CD4-positive, CD25-positive, alpha-beta regulatory T cell (primary cell): ENCODE measurements at places on chromosomes 12 and 14. TPM values are rescaled to one million over a fixed set of nuclear protein-coding genes. Genes with fewer than 3 reads are reported as not detected.

DNA sequence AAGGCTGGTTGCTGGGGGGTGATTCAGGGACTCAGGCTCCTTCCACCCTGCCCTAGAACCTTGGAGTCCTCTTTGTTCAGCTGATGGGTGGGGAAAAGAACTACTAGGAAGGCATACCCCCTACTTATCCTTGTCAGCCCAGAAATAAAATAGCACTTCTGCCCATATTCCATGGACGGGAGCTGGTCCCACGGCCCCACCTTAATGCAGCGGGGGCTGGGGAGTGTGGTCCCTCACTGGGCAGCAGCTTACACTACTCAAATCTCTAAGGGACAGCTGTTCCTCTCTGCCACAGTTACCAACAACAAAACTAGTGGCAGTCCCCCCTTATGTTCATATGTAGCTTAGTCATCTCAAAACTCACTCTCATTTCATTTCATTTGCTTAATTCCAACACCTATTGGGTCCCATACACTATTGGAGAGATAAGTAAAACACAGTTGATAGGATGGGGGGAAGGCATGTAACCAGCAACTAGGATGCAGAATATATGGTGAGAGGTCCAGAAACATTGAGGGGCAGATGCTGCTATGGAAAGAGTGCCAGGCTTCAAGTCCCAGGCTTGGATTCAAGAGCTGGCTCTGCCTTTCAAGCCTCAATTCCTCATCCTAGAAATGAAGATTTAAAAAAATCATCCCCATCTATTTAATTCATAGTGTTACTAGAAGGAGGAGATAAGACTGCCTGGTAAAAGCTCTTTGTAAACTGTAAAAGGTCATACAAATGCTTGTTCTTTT lies 83.7 kb upstream of the RIC8B start:
- no peak for DNase-seq

The SLC5A8 gene
- total RNA-seq, result not detected

DNA sequence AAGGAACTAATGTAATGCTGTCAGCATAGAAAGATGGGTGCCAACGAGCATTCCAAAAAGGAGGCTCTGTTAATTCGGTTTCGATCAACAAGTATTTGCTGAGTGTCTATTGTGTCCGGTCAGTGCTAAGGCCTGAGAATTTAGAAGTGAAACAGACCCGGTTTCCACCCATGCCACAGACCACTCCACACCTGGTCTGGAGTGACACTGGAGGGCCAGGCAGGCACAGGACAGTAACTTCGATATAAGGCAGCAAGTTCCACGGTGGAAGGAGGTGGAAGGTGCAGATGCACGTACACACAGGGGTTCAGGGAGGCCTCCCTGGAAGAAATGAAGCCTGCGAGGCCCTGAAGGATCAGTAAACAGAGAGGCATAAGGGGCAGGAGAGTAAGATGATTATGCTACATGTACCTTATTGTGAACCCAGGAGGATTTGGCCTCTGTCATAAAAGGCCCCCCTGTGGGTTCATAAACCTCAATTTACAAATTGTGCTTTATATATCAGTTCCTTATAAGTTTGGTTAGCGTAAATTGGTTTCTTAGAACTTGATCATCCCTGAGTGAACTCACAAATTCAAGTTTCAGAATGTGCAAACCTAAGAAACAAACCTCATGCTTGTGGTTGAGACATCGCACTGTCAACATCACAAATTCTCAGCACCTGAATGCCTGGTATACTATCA lies 25.9 kb downstream of the SSH1 start:
- DNase-seq, result peak; percentile 86

The ESPL1 gene
- total RNA-seq, result 2.7 TPM

The MYO1H gene
- total RNA-seq, result not detected

DNA sequence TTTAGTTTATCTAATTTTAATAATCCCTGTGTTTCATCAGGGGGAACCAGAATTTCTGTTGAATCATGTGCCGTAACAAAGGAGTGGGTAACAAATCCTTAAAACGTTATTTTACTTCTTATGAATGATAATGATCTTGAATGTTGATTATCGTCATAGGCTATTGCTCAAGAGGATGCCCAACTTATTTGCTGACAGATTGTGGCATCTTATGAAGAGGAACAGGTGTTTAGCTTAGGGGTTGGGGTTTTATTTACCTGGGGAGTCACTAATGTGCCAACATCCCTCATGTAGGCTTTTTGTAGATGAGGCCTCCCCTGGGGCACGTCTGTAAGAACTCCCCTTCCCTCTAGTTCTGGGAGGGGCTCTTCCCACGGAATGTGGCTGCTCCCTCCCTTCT lies 32.4 kb upstream of the TMX1 start:
- no peak for DNase-seq

DNA sequence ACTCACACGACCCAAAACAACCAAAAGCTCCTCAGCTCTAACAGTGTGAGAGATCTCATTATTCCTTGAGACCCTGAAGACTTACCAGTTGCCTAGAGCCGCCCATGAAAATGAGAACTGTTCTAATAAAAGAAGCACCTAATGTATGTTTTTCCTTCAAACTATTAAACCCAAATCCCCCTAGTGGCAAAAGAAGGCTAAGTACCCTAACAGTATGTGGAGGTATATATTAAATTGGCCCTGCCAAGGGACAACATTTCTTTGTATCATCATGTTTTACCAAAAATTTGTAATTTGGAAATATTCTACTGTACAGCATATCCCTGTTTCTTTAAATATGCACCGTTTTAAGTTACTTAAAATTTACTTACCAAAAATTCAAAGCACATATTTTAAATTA lies 38.0 kb upstream of the PPFIA2 start:
- no peak for DNase-seq

The NYNRIN gene
- 0.22 TPM for total RNA-seq

- peak; percentile 20 for DNase-seq
Measured at GRCh38 chr12:131950182-131950913, 606 bp downstream of the EP400 start.

DNA sequence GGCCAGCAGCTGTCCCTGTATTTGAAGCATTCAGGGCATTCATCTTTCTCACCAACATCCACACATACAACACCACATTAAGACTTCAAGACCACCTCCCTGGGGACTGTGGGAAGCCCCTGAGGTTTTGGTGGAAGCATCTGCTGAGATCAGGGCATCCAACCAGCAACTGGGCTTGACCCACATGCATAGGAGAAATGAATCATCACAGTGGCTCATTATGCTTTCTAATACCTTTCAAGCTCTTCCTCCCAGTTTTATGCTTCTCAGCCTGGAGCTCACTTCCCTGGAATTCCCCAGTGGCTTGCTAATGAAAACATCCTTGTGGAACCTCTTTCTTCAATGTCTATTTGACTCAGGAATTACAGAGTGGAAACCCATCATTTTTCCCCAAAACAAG lies 21.4 kb upstream of the CMKLR1 start:
- DNase-seq, result no peak

The CLEC14A gene
- total RNA-seq, result not detected

The MFAP5 gene
- not detected for total RNA-seq

GRCh38 chr14:75604979-75605851 lies 26.8 kb downstream of the FLVCR2 start:
- DNase-seq, result no peak

DNA sequence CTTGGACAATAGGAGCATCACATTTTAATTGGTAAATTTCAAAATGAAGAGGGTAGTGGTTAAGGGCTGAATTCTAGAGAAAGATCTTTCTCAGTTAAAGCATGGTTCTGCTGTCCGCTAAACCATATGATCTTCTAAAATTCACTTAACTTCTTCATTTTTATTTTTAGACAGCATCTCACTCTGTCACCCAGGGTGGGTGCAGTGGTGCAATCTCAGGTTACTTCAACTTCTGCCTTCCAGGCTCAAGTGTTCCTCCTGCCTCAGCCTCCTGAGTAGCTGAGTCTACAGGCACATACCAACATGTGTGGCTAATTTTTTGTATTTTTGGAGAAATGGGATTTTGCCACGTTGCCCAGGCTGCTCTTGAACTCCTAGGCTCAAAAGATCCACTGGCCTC lies 226.7 kb upstream of the ABCD2 start:
- DNase-seq, result no peak

GRCh38 chr12:65891987-65892481 lies 67.8 kb downstream of the HMGA2 start:
- DNase-seq, result no peak

DNA sequence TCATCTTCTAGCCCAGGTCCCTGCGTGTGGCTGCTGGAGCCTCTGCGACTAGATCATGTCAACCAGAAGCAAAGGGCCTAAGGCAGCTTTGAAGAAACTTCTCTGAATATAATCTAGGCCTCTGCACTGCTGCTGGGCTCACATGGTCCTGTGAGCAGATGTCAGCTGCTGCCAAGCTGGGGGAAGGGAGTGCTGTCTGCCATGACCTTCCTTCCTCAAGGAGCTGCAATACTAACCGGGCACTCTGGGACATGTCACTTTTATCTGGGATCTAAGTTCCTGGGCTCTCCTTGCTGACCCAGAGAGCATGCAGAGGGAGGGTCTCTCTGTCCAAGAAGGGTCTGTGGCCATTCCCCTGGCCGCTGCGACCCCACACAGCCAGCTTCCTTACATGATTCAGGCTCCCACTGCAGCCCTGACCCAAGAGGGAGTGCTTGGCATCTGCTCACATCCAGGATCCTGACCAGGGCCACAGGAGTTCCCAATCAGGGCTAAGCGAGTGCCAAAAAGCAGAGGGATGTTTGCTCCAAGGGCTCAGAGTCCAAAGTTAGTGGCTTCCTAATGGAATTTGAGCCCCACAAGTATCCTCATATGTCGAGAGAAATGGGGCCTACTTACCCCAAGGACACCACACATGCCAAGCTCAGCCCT lies 74.0 kb downstream of the PLEKHG3 start:
- DNase-seq, result no peak

- no peak for DNase-seq
Measured at GRCh38 chr12:121934309-121934664, 15.9 kb downstream of the CFAP251 start.

DNA sequence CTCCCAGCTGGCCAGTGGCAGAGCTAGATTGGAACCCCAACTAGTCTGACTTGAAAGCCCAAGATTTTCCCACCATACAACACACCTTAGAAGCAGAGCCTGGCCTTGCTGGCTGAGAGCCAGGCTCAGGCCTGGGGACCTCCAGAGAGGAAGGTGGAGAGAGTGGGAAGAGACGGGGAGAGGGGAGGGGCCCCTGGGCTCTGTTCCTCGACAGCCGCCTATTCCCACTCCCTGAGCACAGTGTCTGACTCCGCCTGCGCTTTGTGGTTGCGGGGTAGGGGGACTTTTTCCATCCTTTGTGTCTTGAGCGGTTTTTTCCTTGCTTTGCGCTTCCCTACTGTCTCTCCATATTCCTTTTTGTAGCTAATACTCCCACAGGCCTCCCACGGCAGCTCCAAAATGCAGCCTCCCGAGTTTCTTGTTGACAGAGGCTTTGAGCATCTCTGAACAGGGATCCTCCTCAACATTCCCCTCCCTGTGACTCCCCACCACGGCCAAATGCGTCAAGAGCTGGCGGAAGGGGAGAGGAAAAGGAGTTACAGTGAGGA lies 4.0 kb upstream of the KCNH3 start:
- no peak for DNase-seq

The RHEBL1 gene
- 6.0 TPM for total RNA-seq

GRCh38 chr14:86038387-86039042 lies 508.6 kb downstream of the FLRT2 start:
- DNase-seq, result peak; percentile 11

DNA sequence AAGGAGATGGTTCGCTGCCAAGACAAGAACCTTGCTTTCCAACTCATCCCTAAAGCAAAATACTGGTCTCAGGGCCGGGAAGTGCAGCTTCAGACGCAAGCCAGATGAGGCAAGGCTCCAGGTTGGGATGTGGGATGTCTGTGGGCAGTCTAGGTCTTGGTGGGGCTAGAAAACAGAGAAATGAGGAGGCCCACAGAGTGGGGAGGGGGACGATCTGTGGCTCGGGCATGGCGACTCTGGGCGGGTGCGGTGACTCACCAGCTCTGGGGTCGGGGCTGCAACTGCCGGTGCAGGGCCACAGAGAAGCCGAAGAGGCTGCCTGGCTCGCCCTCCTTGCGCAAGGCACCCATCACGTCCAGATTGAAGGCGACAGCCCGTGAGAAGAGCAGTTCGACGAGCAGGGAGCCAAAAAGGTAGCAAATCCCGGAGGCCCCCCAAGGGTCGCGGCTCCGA lies 459 bp downstream of the ITGA7 start:
- DNase-seq, result no peak

The TBC1D30 gene
- total RNA-seq, result 0.12 TPM

- DNase-seq, result no peak
Measured at GRCh38 chr12:101858361-101858760, 19.0 kb upstream of the DRAM1 start.

GRCh38 chr14:91119556-91120311 lies 5.9 kb downstream of the DGLUCY start:
- DNase-seq, result no peak

The GALNT6 gene
- total RNA-seq, result 19.5 TPM

DNA sequence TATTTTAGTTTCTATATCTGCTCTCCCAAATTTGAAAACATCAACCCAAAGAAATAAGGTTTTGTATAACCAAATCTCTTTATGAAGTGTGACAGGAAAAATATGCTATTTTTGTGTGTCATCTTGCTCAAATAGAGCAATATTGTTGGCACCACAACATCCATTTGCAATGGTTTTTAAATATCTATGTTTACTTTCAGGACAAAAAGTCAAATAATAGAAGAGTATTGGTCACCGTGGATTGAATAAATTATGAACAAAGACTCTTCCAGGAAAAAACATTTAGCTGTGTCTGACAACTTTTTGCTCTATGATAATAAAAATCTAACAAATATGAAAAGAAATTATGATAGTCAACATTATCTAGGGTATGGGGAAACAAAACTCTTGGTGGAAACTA lies 439.2 kb downstream of the BTG1 start:
- no peak for DNase-seq

The CIDEB gene
- total RNA-seq, result 13.2 TPM

GRCh38 chr12:31714406-31715271 lies 14.2 kb downstream of the AMN1 start:
- DNase-seq, result no peak

GRCh38 chr14:91038439-91038838 lies 22.0 kb downstream of the RPS6KA5 start:
- no peak for DNase-seq

- no peak for DNase-seq
Measured at GRCh38 chr12:73274976-73275375, 1002.8 kb downstream of the TRHDE start.

- no peak for DNase-seq
Measured at GRCh38 chr14:20397511-20397910, 15.8 kb downstream of the TEP1 start.

- DNase-seq, result no peak
Measured at GRCh38 chr12:77388445-77389265, 323.3 kb upstream of the E2F7 start.

The ITGB7 gene
- 297 TPM for total RNA-seq

- no peak for DNase-seq
Measured at GRCh38 chr14:57122129-57122528, 146.6 kb downstream of the EXOC5 start.

The KLRB1 gene
- 17.6 TPM for total RNA-seq

- no peak for DNase-seq
Measured at GRCh38 chr14:89491711-89492381, 74.8 kb upstream of the FOXN3 start.
